ENCODE measurements at places on chromosomes 6 and 20. TPM values are rescaled to one million over a fixed set of nuclear protein-coding genes. Genes with fewer than 3 reads are reported as not detected.

GRCh38 chr6:152054441-152054840, 247.0 kb downstream of the ESR1 start:
- H3K4me1 ChIP-seq, result no peaks in the 10 kb centered on the region
- no peak for DNase-seq
- no peaks in the 10 kb centered on the region for H3K36me3 ChIP-seq
- H3K4me3 ChIP-seq, result no peak overlapping the region
- H3K27ac ChIP-seq, result no peak overlapping the region

DNA sequence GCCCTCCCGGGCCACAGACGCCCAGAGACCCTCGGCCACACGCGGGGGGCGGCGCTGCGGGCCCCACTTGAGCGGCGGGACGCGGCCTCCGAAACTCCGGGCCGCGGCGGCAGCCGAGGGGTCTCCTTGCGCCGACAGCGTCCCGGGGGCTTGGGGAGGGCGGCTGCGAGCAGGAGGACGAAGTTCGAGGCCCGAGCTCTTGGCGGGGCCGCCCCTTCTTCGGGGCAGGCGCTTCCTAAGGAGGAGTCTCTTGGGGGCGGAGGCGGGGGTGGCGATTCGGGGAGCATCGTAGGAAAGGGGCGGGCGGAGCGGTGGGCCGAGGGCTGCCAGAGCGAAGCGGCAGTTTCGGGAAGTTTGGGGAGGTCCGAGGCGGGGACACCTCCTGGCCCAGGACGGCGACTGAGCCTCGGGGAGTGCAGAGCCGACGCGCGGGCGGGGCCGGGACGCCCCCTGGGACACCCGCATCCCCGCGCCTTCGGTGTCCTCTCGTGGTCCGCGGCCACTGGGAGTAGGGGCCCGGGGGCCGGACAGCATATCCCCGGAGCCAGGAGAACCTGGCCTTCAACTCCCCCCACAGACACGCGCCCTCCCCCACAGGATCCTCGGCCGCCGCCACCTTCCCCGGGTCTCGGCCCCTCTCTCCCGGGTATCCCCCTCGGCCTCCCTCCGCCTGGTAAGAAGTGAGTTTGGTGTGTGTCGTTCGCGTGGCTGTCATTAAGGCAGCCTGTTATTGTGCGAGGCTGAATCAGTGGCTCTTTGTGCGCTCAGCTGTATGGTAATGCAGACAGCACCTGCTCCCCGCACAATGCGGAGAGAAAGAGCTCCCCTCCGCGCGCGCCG, 613 bp upstream of the DLL1 start:
- H3K4me3 ChIP-seq, result peak overlapping the region; percentile 69
- peaks cover 19% of the 10 kb centered on the region for H3K36me3 ChIP-seq
- DNase-seq, result peak; percentile 66
- H3K27ac ChIP-seq, result peak overlapping the region; percentile 64
- H3K27me3 ChIP-seq, result peaks cover 47% of the 10 kb centered on the region
- peaks cover 55% of the 10 kb centered on the region for H3K4me1 ChIP-seq

- H3K4me1 ChIP-seq, result peaks cover 8% of the 10 kb centered on the region
- no peak overlapping the region for H3K4me3 ChIP-seq
Observed at GRCh38 chr6:166635013-166635970, 8.2 kb upstream of the RPS6KA2 start.

DNA sequence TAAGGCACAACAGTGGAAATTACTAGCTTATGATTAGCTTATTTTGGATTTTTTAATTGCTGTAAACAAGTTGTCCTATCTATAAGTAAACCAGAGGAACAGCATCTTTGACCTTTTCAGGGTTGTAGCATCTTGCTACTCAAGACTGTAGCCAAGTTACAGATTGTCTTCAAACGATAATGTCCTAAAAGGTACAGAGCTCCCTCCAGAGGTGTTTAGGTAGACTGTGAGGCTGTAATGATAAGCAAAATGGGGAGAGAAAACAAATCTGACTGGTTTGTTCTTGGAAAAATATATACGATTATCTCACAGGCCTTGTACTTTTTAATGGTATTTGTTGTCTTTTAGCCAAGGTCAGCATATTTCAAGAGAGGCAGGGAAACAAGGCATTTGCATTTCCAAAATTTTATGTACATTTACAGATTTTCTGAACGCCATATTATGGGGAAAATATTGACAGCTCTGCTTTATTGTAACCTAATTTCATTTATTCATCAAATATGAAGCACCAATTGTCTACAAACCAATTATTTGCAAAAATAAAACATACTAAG, 273.4 kb downstream of the MEI4 start:
- no peaks in the 10 kb centered on the region for H3K27me3 ChIP-seq
- H3K36me3 ChIP-seq, result no peaks in the 10 kb centered on the region
- H3K4me1 ChIP-seq, result no peaks in the 10 kb centered on the region
- DNase-seq, result no peak
- no peak overlapping the region for H3K27ac ChIP-seq
- no peak overlapping the region for H3K4me3 ChIP-seq

DNA sequence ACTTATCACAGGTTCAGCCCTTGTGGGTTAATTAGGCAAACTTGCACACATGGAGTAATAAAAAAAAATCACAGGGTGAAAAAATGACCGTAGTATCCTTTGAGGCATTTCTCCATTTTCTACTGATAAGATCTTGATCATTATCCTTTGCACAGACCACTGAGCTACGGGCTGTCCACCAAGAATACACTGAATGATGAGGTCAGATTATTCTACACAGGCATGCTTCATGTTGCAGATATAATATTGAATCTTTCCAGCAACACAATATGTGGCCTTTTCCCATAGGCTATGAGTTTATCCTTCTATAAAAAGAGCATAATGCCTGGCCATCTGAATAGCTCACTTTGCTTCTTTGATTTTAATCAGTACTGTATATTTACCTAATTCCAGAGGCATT, 168.9 kb downstream of the FRK start:
- H3K4me1 ChIP-seq, result peaks cover 5% of the 10 kb centered on the region
- H3K27ac ChIP-seq, result no peak overlapping the region
- no peak overlapping the region for H3K4me3 ChIP-seq
- DNase-seq, result no peak
- H3K36me3 ChIP-seq, result no peaks in the 10 kb centered on the region
- peaks cover 2% of the 10 kb centered on the region for H3K27me3 ChIP-seq

The CTAGE9 gene
- total RNA-seq, result not detected

- H3K4me3 ChIP-seq, result no peak overlapping the region
- no peak overlapping the region for H3K27ac ChIP-seq
- H3K4me1 ChIP-seq, result no peaks in the 10 kb centered on the region
- peaks cover 10% of the 10 kb centered on the region for H3K27me3 ChIP-seq
Observed at GRCh38 chr6:70304616-70305015, 1.7 kb upstream of the COL9A1 start.

The PTK6 gene
- not detected for total RNA-seq

- peaks cover 57% of the 10 kb centered on the region for H3K36me3 ChIP-seq
- DNase-seq, result no peak
- H3K27me3 ChIP-seq, result no peaks in the 10 kb centered on the region
- no peak overlapping the region for H3K4me3 ChIP-seq
- no peaks in the 10 kb centered on the region for H3K4me1 ChIP-seq
- H3K27ac ChIP-seq, result no peak overlapping the region
Observed at GRCh38 chr6:11245381-11246256, 13.2 kb upstream of the NEDD9 start.

DNA sequence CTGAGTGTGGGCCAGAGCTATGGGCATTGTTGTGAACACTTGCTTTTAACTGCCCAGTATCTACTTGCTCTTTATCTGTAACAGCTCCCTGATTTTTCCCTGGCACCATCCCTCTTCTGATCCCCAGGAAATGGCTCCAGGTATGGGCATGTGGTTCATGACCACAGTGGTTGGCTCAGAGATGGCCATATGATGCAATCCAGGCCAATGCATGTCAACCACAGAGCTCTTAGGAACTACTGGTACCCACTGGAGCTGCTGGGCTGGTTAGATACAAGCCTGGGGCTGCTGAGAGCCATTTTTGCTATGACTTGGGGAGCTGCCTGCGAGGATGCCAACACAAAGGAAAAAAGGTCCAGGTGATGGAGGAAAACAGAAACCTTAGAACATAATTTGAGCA, 55.6 kb downstream of the KCNB1 start:
- no peak overlapping the region for H3K27ac ChIP-seq
- H3K27me3 ChIP-seq, result peaks cover 47% of the 10 kb centered on the region
- H3K4me1 ChIP-seq, result no peaks in the 10 kb centered on the region
- H3K36me3 ChIP-seq, result no peaks in the 10 kb centered on the region
- no peak overlapping the region for H3K4me3 ChIP-seq

DNA sequence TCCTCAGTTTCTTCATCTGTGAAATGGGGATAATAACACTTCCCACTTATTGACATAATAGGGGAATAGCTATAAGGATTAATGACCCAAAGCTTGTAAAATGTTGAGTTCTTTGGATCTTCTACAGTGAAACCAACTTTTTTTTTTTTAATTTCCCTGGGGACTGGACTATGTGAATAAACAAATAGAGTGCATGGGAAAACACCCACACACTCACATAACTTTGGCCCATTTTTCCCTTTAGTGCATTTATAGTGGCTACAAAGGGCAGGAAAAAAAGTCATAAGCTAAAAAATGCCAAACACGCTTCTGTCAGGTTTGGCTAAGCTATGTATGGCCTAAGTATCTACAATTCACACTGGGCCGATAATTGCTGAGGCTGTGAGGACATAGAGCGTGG, 406.2 kb upstream of the JAG1 start:
- H3K36me3 ChIP-seq, result no peaks in the 10 kb centered on the region
- DNase-seq, result no peak
- no peak overlapping the region for H3K4me3 ChIP-seq
- H3K4me1 ChIP-seq, result no peaks in the 10 kb centered on the region

DNA sequence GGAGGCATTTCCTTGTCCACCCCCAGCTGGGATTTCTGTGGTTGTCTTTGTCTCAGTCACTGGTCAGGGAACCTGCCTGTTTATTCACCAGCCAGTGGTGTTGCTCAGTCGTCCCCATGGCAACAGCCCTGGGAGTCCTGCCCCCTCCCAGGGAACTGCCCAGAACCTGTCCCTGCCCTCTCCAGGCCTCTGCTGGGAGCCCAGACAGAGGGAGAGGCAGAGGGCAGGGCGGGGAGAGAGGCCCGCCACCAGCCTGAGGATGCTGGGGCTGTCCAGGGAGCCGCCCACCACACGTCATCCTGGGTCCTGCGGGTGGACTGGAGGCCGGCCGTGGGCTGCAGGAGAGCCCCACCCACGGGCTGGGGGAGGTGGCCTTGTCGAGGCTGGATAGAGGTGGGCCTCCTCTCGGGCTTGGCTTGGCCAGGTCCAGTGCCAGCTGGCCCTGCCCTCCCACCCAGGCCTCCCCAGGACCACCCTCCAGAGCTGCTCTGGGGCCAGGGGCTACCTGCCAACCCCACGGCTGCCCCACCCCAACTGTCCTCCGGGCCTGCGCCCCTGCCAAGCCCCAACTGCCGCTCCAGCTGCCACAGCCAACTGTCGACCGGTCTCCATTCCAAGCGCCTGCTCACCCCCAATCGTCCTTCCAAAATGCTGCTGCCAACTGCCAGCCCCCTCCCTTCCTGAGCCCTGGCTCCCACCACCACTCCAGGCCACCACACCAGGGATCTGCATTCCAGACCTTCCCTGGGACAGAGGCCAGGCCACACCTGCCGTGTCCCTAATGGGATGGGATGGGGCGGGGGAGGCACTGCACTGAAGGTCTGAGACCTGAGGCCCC, 4.2 kb upstream of the ZBTB46 start:
- H3K4me3 ChIP-seq, result no peak overlapping the region
- no peaks in the 10 kb centered on the region for H3K36me3 ChIP-seq
- H3K27ac ChIP-seq, result no peak overlapping the region

The KCNG1 gene
- total RNA-seq, result not detected

The IFT52 gene
- total RNA-seq, result 15.8 TPM

DNA sequence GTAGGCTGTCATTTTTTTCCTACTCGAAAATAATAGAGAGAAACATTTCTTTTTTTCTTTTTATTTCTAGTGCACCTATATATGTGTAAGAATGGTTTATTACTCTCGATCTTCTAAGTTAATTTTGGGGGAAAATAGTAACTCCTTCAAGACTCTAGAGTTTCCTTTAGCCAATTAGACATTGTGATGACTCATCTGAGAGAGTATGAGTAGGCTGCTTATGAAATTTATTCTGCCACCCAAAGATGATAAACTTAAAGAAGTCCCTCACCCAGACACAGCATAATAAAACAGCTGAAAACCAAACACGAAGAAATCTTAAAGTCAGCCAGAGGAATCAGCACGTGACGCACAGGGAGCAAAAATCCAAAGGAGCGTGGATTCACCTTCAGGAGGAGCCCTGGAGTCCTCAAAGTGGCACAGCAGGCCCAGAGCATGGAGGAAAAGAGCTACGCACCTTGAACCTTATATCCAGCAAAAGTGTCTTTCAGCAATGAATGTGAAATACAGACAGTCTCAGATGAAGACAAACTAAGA, 81.9 kb downstream of the ERMARD start:
- H3K4me1 ChIP-seq, result peaks cover 4% of the 10 kb centered on the region
- H3K4me3 ChIP-seq, result no peak overlapping the region
- H3K27ac ChIP-seq, result no peak overlapping the region
- no peaks in the 10 kb centered on the region for H3K36me3 ChIP-seq
- DNase-seq, result peak; percentile 11
- H3K27me3 ChIP-seq, result peaks cover 50% of the 10 kb centered on the region

GRCh38 chr6:145147981-145148749, 587.2 kb downstream of the EPM2A start:
- peaks cover 2% of the 10 kb centered on the region for H3K27me3 ChIP-seq
- H3K27ac ChIP-seq, result no peak overlapping the region
- H3K4me3 ChIP-seq, result no peak overlapping the region
- no peaks in the 10 kb centered on the region for H3K36me3 ChIP-seq

The SMOC2 gene
- total RNA-seq, result not detected

GRCh38 chr20:44721785-44722054, 6.6 kb downstream of the CCN5 start:
- H3K27me3 ChIP-seq, result no peaks in the 10 kb centered on the region
- H3K4me1 ChIP-seq, result peaks cover 4% of the 10 kb centered on the region
- H3K36me3 ChIP-seq, result no peaks in the 10 kb centered on the region
- no peak for DNase-seq
- H3K27ac ChIP-seq, result no peak overlapping the region
- no peak overlapping the region for H3K4me3 ChIP-seq

- no peaks in the 10 kb centered on the region for H3K36me3 ChIP-seq
- peaks cover 2% of the 10 kb centered on the region for H3K27me3 ChIP-seq
- no peak overlapping the region for H3K27ac ChIP-seq
- no peak overlapping the region for H3K4me3 ChIP-seq
- peak; percentile 72 for DNase-seq
Observed at GRCh38 chr6:110528101-110528929, 51.9 kb upstream of the SLC22A16 start.

DNA sequence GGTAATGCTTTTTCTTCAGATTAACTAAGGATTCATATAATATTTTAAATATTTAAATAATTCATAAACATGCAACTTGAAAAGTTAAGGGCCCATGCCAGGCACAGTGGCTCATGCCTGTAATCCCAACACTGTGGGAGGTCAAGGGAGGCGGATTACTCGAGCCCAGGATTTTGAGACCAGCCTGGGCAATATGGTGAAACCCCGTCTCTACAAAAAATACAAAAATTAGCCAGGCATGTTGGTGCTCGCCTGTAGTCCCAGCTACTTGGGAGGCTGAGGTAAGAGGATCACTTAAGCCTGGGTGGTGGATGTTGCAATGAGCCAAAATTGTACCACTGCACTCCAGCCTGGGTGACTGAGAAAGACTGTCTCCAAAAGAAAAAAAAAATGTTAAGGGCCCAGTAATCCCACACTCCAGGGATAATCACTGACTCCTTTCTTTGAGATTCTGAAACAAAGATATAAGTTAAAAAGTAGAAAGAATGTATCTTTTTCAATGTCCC, 7.9 kb upstream of the RIN2 start:
- H3K4me1 ChIP-seq, result no peaks in the 10 kb centered on the region
- H3K27ac ChIP-seq, result no peak overlapping the region
- no peak overlapping the region for H3K4me3 ChIP-seq
- H3K36me3 ChIP-seq, result no peaks in the 10 kb centered on the region

The DOP1A gene
- total RNA-seq, result 18.9 TPM
